ENCODE measurements at places on chromosomes 1 and 21.

DNA sequence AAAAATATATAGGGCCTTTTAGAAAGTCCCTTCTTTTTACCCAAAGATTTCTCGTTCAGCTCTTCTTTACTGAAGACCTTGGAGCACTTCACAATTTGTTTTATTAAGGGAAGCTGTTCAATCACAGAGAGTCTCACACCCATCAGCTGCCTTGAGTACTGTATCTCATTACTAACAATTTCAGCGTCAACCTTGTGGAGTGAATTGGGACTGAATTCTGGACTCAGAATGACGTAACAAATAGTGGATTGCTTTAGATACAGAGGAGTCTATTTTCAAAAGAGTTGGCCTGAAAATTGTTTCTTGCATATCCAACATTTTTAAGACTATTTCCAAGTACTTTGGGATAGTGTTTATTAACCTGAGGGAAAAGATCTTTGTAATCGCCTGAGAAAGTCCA lies 7.9 kb downstream of the MAP10 start:
- DNase-seq, result no peak

DNA sequence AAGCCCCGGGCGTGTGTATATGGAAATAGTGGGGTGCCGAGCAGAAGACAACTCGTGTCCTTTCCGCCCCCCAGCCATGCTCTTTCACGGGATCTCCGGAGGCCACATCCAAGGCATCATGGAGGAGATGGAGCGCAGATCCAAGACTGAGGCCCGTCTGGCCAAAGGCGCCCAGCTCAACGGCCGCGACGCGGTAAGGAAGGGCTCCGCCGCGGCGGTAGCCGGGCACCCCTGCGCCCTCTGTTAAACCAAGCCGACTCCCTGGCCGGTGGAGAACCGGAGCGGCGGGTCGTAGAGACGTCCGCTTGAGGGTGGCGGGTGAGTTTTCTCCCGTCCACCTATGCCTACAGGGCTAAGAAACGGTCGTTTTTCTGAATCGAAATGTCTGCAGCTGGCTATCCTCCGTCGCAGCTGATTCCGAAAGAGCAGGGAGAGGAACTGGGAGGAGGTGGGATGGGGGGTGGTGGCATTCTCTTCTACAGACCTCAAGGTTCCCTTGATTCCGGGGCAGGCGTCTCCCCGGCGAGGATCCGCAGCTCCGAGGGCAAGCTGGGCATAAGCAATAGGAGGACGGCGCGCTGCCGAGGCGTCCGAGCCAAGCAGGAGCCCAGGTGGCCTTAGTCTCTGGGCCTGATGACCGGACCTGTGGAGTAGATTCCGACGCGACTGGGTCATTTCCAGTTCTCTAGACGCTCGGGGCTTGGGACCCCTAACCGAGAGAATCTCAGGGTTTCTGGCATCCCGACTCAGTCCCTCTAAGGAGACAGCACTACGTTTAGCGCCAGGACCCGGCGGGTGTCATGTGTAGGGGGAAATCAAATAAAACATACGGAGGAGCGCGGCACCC lies 856 bp downstream of the LHX9 start:
- peak; percentile 19 for DNase-seq

GRCh38 chr1:118291661-118292060 lies 106.6 kb upstream of the SPAG17 start:
- no peak for DNase-seq

GRCh38 chr1:56254130-56254529 lies 325.2 kb downstream of the PLPP3 start:
- DNase-seq, result no peak

GRCh38 chr1:230280054-230280795 lies 145.9 kb downstream of the PGBD5 start:
- DNase-seq, result no peak

GRCh38 chr1:224373008-224373590 lies 16.4 kb downstream of the CNIH4 start:
- DNase-seq, result no peak

DNA sequence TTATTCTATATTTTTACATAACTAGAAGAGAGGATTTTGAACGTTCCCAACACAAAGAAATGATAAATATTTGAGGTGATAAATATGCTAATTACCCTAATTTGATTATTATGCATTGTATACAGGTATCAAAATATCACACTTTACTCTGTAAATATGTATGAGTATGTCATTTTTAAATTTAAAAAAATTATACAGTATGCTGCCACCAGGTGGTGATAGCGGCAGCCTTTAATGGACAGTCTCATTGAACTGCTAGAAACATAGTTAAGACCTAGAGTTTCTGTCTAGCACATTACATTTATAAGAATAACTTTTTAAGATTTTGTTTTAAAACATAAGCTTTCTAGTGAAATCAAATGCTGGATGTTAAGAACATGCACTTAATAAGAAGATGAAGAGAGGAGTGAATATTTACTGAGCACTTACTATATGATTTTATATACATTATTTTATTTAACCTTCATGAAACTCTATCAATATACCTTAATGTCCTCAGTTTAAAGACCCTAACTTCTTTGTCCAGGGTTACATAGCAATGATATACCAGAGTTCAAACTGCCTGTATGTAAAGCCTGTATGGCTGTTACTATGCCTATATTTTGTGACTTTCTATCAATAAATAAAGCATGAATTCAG lies 207.1 kb downstream of the NUF2 start:
- DNase-seq, result no peak

- DNase-seq, result no peak
These were observed 44.8 kb downstream of the URB1 start for GRCh38 chr21:32347977-32348376.

GRCh38 chr1:155681776-155682175 lies 6.8 kb downstream of the YY1AP1 start:
- no peak for DNase-seq

GRCh38 chr1:178739285-178740045 lies 14.4 kb downstream of the RALGPS2 start:
- no peak for DNase-seq

- DNase-seq, result no peak
These were observed 350.9 kb downstream of the BRINP3 start for GRCh38 chr1:190126728-190127127.

GRCh38 chr1:20126806-20127440 lies 7.6 kb upstream of the PLA2G2D start:
- DNase-seq, result no peak

GRCh38 chr1:9101510-9102146 lies 27.3 kb downstream of the GPR157 start:
- peak; percentile 81 for DNase-seq

DNA sequence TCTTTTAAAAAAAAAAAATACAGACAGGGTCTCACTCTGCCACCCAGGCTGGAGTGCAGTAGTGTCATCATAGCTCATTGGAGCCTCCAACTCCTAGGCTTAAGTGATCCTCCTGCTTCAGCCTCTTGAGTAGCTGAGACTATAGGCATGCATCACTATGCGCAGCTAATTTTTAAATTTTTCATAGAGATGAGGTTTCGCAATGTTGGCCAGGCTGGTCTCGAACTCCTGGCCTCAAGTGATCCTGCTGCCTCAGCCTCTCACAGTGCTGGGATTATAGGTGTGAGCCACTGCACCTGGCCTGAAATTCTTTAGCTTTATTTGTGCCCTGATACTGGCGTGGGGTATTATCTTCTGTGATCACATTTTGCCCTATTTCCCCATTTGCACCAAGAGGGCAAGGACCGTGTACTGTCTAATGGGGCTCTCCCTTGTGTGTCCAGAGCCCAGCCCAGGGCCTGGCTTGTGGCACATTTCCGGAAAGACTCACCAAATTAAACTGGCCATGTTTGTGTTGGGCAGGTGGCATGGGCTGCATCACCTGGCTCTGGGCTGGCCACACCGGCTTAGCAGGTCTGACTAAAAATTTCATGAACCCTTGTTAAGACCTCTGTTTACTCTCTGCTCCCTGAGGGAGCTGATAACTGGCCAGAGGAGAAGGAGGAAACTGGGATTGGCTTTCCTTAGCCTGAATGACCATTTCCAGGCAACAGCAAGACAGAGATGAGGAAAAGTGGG lies 32.2 kb downstream of the TRIM62 start:
- DNase-seq, result no peak

GRCh38 chr1:202589190-202589930 lies 120.9 kb downstream of the SYT2 start:
- no peak for DNase-seq

DNA sequence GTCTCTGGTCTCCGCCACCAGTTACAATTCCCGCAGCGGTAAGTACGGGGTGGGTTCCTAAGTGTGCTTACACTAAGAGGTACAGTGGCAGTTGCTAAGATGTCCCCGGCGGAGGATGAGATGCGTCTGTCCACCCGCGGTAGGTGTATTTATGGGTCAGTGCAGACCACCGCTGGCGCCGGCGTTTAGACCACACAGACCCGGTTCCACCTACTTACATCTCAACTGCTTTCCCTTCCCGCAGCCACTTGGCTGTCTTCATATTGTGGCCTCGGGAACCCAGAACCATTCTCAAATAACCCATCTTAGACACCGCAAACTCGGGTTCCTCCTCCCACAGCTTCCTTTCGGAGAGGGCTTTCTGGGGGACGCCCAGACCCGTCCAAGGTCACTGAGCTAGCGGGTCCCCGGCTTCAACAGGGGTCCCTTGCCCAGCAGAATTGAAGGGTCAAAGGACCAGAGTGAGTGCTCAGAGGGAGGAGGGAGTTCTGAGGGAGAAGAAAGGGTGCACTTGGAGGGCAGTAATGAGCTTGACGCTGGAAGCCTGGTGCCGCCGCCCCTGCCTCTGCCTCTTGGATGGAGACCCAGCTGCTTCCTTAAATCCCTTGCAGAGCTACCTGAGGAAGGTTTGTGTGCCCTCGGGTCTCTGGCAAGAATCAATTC lies 8.6 kb downstream of the NR5A2 start:
- DNase-seq, result peak; percentile 30

GRCh38 chr21:35697321-35697808 lies 363.0 kb downstream of the SETD4 start:
- DNase-seq, result no peak

- no peak for DNase-seq
These were observed 88.0 kb downstream of the NTNG1 start for GRCh38 chr1:107228704-107229371.

GRCh38 chr1:53438427-53439336 lies 20.5 kb upstream of the DMRTB1 start:
- DNase-seq, result no peak

DNA sequence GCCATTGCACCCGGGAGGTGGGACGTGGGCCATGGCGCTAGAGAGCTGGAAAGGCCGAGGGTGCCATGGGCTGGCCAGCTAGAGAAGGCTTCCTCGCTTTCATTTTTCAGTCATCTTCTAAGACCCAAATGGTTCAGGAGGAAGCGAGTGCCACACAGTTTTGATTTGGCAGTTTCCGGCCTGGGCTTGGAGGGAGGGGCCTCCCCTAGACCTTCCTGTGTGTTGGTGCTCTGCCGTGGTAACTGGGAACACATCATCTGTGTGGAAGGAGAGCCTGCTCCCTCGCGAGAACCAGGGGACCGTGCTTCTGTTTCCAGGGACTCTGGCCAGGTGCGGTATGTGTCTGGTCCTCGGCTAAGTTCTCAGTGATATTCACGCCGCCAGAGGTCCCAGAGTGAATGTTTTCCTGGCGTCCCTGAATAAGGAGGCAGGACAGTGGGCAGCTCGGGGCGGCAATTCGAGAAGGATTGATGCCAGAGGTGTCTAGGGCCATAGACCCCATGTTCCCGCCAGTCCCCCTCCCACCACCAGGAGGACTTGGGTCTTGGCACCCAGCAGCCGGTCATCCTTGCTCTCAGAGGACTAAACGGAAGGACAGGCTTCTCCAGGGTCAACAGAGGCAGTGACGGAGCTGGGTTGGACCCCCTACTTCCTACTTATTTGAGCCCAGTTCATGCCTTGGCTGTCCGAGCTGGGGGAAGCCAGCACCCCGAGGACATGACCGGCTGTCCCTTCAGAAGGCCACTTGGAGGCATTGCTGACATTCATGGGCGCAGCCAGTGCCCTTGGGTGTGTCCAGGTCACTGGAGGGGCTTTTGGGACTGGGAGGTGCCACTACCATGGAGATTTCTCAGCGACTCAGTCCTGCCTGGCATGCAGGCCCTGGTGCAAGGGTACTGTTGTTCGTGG lies 2.7 kb upstream of the NPHP4 start:
- DNase-seq, result peak; percentile 69

- DNase-seq, result no peak
These were observed 398.0 kb downstream of the PTPRU start for GRCh38 chr1:29634324-29634723.

GRCh38 chr1:209435654-209436566 lies 147.6 kb upstream of the CAMK1G start:
- DNase-seq, result peak; percentile 65

GRCh38 chr1:235336903-235337302 lies 8.5 kb downstream of the GGPS1 start:
- no peak for DNase-seq

DNA sequence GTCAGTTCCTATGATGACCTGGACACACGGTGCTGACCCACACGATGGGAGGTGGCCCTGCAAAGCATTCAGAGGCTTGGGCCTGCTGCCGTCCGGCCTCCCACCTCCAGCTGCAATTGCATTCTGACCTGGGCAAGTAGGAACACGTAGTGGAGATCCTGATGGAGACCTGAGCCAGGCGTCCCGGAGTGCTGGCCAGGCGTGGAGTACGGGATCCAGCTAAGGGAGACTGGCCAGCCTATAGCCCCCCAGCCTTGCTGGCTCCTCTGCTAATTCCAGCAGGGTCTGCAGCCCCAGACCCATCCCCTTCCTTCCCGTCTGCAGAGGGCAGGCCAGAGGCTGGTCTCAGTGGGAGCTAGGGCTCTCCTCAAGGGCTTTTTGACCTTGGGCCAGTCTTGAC lies 11.2 kb downstream of the CD46 start:
- no peak for DNase-seq

DNA sequence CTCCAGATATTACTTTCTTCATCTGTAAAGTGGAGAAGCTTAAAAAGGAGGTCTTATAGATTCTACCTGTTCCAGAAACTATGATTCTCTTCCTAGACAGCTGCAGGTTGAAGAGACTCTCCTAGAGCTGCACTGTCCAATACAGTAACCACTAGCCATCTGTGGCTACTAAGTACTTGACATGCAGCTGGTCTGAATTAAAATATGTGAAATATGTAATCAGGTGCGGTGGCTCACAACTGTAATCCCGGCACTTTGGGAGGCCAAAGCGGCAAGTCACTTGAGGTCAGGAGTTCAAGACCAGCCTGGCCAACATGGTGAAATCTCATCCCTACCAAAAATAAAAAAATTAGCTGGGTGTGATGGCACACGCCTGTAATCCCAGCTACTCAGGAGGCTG lies 15.8 kb downstream of the APP start:
- no peak for DNase-seq

- DNase-seq, result peak; percentile 1
These were observed 28.3 kb upstream of the BTG2 start for GRCh38 chr1:203276916-203277545.
